ENCODE measurements at places on chromosomes 7 and 10.

GRCh38 chr10:133071733-133072132, 16.0 kb upstream of the ADGRA1 start:
- DNase-seq: no peak

- DNase-seq: no peak
These were observed 121.2 kb downstream of the SPDYE5 start for GRCh38 chr7:75613351-75613750.

DNA sequence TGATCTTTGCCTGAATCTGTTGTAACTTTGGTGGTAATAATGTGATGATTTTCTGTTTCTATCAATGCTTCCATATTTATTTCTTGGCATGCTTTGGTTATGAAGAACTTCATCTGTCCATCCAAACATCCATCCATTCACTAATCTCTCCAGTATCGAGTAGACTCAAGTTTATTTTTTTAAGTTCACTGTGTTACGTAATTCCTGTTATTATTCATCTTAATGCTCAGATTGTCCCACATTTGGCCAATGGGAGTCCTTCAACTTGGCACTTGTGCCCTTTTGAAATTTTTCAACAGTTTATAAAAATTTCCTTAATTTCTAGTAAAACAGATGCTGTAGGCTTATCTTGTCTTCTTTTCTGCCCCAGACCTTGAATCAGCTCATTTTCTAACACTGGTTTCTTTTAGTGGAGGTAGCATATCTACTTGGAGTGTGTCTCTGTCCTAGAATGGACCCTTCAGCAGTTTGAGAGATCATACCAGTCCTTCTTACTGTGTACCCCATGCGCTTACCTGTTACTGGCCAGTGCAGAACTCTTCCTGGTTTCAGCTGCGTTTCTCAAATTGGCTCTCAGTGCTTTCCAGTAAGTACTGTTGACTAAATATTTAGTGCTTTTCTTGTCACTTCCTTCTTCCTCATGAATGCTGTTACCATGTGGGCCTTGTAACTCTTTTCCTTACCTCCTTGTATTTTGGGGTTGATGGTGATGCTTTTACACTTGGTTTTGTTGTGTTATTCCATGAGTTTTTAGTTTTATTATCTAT, 100.8 kb downstream of the MLLT10 start:
- no peak for DNase-seq

DNA sequence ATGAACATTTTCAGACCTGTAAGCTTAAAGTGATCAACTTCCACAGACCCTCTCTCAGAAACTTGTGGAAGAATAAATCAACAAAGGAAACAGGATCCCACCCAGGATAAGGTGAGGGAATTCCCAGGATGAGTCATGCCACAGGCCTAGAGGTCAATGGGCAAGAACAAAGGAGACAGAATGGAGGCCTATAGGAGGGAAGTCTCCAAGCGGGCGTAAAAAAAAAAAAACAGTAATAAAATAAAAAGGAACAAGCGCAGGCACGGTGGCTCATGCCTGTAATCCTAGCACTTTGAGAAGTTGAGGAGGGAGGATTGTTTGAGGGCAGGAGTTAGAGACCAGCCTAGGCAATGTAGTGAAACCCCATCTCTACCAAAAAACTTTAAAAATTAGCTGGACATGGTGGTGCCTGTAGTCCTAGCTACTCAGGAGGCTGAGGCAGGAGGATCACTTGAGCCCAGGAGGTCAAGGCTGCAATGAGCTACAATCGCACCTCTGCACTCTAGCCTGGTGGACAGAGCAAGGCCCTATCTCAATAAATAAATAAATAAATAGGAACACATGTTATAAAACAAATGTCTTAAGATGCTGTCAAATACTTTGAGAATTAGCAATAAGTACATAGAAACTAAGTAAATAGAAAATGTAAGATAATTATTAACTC, 8.4 kb downstream of the SORBS1 start:
- no peak for DNase-seq

- no peak for DNase-seq
These were observed 103.2 kb downstream of the WDR37 start for GRCh38 chr10:1159131-1160061.

DNA sequence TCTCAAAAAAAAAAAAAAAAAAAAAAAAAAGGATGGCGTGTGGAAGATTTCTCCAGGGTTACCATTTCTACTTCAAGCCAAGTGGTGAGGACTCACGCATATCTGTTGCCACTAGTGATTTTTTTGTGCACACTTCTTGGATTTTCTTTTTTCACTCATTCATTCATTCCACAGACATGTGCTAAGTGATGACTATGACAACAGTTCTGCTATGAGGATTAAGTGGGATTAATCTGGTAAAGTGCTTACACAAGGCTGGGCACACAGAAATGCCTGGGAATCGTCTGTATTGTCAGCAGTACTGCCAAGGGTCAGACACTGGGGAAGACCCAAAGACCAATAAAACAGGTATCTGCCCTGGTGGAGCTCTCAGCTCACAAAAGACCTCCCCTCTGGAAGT, 6.3 kb upstream of the OPN1SW start:
- no peak for DNase-seq

DNA sequence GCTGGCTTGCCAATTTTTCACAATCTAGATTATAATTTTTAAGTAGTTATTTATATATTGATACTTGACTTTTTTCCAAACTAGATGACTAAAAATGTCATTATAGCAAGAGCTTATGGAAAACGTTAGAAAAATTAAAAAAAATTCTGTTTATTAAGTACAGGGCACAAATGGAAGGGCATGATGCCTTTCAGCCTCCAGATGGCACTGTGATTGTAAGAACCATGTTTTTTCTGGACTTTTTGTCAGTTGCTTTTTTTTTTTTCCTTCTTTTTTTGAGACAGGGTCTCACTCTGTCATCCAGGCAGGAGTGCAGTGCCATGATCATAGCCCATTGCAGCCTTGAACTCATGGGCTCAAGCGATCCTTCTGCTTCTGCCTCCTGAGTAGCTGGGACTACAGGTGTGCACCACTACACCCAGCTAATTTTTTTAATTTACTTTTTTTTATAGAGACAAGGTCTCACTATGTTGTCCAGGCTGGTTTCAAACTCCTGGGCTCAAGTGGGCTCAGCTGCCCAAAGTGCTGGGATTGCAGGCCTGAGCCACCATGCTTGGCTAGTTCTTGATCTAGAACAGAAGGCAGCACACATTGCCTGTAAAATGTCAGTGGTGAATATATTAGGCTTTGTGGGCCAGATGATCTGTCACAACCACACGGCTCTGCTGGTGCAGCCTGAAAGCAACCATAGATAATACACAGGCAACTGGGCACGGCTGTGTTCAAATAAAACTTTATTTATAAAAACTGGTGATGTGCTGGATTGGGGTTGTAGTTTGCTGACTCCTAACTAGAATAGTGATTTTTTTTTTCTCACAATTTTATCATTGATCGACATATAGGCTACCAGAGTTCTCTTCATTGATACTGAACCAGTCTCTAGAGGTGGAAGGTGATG, 27.4 kb downstream of the UCMA start:
- no peak for DNase-seq

GRCh38 chr7:43531700-43532099, 51.2 kb upstream of the STK17A start:
- no peak for DNase-seq

All from stimulated activated CD8-positive, alpha-beta memory T cell treated with anti-CD3 and anti-CD28 coated beads, Interleukin-7, amount 100 ng/mL, for 1 hour (primary cell).